Neuronal stem cell (in vitro differentiated cells): ENCODE measurements at places on chromosomes 6 and 20.
A peak's percentile ranks its signal among the peaks of the same experiment; 100 is the strongest.

- DNase-seq = no peak
Observed at GRCh38 chr6:46325561-46326530, 155.1 kb upstream of the ENPP5 start.

- DNase-seq = no peak
Observed at GRCh38 chr6:167267921-167268401, 23.2 kb upstream of the UNC93A start.

DNA sequence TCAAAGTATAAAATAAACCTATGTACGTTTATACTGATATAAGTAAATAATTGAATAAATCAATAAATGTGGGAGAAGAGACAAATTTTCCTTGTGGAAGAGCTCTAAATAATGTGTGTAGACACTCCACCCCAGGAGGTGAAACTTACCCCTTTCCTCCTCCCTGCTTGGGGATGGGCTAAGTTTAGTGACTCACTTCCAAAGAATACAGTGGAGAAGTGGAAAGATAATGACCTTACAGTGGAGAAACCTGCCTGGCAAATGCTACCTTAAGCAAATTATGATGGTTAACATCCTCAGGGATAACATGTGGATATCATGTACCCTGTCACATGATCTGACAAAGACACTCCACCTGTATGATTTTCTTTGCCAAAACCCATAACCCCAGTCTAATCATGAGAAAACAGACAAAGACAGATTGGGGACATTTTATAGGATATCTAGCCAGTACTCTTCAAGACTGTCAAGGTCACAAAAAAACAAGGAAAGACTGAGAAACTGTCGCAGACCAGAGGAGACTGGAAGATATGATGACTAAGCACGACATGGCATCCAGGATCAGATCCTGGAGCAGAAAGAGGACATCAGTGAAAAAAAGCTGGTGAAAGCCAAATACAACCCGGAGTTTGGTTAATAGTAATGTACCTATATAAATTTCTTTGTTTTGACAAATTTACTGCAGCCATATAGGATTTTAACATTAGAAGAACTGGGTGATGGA, 195.5 kb upstream of the PRDM1 start:
- no peak for DNase-seq

GRCh38 chr6:10555625-10556309, 34.6 kb downstream of the GCNT2 start:
- DNase-seq = peak; percentile 58

DNA sequence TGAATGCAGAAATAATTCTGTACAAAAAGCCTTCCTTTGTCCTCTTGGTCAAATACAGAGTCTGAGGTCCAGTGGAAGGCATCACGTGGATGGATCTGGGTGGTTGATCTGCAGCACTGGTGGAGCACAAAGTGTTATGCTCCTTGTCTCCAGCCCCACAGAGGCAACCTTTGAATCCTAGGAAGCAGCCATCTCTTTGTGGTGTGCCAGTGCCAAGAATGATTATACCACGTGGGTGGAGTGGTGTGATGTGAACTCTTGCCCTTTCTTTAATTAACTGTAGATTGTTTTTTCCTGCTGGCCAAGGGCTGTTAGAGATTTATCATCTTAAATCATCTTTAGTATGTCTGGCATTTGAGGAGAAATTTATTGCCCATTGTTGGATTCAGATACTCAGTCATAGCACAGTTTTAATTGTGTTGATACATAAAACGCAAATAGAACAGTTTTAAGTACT, 31.1 kb downstream of the NCOA7 start:
- DNase-seq = no peak

- DNase-seq = no peak
Observed at GRCh38 chr20:20188647-20189046, 136.3 kb downstream of the CFAP61 start.

GRCh38 chr6:129370268-129370916, 339.6 kb downstream of the ARHGAP18 start:
- DNase-seq = peak; percentile 29

GRCh38 chr6:68427630-68428029, 207.5 kb upstream of the ADGRB3 start:
- no peak for DNase-seq

GRCh38 chr6:1763404-1763803, 153.7 kb downstream of the FOXC1 start:
- DNase-seq = no peak
